ENCODE measurements at places on chromosomes 7 and 10. TPM values are rescaled to one million over a fixed set of nuclear protein-coding genes. Genes with fewer than 3 reads are reported as not detected.

Gene CACUL1
- polyA plus RNA-seq, result 4.6 TPM

Gene LEP
- 0.12 TPM for polyA plus RNA-seq

Gene XRCC2
- polyA plus RNA-seq, result 0.14 TPM

Gene ANXA8L1
- not detected for polyA plus RNA-seq

Gene RBP3
- polyA plus RNA-seq, result not detected

Gene GAD2
- not detected for polyA plus RNA-seq

Gene WASL
- polyA plus RNA-seq, result 23.3 TPM

Gene NUDT13
- polyA plus RNA-seq, result 1.8 TPM

Gene DNAH11
- 0.04 TPM for polyA plus RNA-seq

Gene FXYD4
- not detected for polyA plus RNA-seq

Gene RBM17
- 60.6 TPM for polyA plus RNA-seq

Gene CLCN1
- not detected for polyA plus RNA-seq

Gene AGAP6
- 3.2 TPM for polyA plus RNA-seq

- DNase-seq, result peak; percentile 79
Observed at GRCh38 chr7:191105-191980, 1.0 kb upstream of the FAM20C start.

GRCh38 chr10:91537614-91538383 is 95.1 kb downstream of the PPP1R3C start:
- no peak for DNase-seq

- no peak for DNase-seq
Observed at GRCh38 chr7:114901771-114902170, 20.1 kb upstream of the MDFIC start.

- DNase-seq, result no peak
Observed at GRCh38 chr7:42241424-42241823, 4.4 kb upstream of the GLI3 start.

- DNase-seq, result peak; percentile 74
Observed at GRCh38 chr7:138468244-138469123, 8.4 kb downstream of the TRIM24 start.

GRCh38 chr10:99234041-99234790 is 1.4 kb downstream of the HPSE2 start:
- peak; percentile 50 for DNase-seq

GRCh38 chr10:7515439-7515838 is 104.6 kb upstream of the SFMBT2 start:
- no peak for DNase-seq

DNA sequence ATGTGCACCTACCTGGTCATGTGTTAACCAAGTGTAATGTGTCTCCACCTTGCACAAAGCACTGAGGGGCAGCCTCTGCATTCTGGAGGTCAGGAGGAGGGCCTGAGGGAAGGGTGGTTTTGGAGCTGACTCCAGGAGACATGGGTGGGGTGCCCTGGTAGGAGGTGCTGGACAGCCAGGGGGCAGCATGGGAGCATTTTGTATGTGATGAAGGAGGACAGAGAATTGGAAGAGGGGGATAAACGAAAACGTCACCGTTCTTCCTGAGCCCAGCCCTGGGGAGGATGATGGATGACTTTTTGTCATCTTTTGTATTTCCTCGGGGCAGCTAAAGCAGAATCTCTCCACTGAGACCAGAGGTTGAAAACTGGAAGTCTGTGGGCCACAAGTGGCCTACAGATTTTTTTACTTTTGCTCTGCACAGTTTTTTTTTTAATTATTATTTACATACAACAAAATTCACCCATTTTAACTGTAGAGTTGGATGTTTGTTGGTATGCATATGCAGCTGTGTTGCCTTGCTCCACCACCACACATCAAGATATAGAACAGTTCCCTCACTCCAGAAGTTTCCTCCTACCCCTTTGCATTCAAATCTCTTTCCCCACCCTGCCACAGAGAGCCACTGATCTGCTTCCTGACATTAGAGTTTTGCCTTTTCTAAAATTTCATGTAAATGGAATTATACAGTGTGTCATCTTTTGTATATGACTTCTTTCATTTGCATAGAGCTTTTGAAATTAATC is 242.5 kb downstream of the VTI1A start:
- DNase-seq, result no peak

DNA sequence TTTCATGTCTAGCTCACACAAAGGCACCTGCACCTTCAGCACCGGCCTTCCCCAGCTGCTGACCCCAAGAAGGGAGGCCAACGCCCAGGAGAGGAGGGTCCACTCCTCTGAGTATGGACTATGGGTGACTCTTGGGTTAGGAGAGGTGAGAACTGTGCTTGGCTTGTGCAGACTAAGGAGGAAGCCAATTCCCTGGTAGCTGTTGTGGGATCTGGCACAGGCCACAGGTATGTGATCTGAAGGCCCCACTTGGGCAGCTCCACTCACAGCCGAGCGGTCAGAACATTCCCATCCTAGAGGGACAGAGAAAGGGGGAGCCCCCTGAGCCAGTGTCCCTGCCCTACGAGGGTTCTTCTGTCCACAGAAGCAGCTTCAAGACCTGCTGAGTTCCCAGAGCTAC is 52.8 kb upstream of the FIGNL1 start:
- DNase-seq, result peak; percentile 44

GRCh38 chr10:9895453-9895852 is 1122.2 kb upstream of the CELF2 start:
- no peak for DNase-seq

DNA sequence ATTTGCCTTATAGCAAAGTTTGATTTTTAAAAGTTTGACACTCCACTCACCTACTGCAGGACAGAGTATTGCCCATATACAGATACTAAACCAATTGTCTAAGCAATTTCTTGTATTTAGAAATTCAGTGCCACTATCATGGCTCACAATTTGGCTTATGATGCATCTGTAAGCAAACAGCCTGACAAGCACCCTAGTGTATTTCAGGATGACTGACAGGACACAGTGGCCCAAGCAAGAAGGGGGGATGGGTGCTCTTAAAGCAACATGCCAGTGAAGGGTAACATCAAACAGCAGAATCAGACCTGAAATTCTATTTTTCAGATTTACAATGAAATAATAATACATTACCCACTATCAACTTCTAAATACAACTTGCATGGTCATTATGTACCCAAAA is 30.5 kb downstream of the CTNNA3 start:
- peak; percentile 32 for DNase-seq

GRCh38 chr10:70930263-70931000 is 42.1 kb upstream of the PCBD1 start:
- no peak for DNase-seq

DNA sequence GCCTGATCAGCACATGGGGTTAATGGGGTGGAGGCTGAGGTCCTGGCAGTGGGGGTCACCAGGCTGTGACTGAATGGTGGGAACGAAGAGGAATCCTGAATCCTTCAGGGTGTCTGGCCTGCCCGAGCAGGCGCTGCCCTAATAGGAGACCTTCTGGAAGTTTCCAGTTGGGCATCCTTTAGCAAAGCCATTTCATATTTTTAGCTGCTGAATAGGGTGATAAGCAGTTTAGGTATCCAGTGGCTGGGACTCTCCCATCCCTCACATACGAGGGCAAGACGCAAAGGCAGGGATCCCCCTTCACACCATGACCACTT is 159.3 kb downstream of the SH3PXD2A start:
- DNase-seq, result no peak

- DNase-seq, result no peak
Observed at GRCh38 chr10:88831709-88832108, 19.9 kb downstream of the ANKRD22 start.

DNA sequence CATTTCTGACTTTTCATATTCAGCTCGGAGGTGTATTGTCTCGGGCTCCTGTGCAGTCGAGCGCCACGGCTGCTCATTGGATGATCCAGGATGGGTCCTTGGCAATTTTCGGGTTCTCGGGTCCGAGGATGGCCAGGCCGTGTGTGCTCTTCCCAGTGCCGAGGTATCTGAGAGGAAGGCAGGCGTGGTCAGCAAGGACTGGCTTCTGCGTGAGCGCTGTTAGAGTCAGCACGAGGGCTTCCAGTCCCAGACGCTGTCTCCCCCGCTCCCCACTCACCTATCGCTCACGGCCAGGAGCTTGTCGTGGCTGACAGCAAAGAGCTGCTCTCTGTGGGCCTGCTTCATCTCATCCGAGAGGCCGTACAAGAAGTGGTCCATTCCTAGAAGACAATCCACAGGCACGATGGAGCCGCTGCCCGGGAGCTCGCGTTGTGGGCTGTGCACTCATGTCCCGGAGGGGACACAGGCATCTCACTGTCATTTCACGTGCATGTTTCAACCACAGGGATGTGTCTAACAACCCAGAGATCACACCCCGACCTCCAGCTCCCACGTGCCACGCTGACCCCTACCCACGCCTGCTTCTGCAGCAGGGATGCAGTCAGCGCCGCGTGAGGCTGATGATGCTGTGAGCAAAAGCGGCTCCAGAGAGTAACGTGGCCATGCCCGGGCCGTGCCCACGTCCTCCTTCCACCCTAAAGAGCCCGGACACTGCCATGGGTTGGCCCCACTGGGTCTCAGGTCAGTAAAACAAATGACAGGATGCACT is 34.4 kb downstream of the PITRM1 start:
- DNase-seq, result no peak

- DNase-seq, result no peak
Observed at GRCh38 chr7:149267733-149268132, 5.7 kb downstream of the ZNF783 start.

DNA sequence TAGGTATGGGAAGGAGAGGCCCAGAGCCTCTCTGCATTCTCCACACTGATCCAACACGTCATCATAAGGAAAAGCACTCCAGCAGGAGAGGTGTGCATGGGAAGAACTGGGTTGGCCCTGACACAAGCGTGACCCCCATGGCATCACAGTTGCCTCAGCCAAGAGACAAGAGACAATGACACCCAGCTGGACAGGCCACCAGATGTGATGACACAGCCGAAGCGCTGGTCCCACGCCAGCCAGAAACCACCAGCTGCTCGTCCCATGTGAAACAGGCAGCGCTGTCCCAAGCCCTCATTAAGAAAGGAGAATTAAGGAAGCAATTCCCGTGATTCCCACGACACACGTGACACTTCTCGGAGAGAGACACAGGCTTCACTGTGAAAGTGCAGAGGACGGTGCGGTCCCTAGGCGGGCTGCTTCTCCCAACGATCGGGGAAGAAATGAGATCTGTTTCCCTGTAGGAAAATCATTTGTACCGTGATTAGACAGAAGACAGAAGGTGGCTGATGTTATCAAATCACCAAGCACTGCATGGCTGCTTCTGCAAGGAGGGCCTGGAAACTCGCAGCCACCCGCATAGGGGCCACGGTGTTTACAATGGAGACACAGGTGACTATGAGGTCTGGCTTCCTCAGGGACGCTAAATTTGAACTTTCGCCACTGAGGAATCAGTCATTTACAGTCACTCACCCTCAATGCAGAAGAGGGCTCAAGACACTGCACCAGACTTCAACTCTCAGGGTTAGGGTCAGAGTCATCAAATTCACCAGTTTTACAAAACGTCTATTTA is 74.5 kb downstream of the DIP2C start:
- DNase-seq, result no peak

DNA sequence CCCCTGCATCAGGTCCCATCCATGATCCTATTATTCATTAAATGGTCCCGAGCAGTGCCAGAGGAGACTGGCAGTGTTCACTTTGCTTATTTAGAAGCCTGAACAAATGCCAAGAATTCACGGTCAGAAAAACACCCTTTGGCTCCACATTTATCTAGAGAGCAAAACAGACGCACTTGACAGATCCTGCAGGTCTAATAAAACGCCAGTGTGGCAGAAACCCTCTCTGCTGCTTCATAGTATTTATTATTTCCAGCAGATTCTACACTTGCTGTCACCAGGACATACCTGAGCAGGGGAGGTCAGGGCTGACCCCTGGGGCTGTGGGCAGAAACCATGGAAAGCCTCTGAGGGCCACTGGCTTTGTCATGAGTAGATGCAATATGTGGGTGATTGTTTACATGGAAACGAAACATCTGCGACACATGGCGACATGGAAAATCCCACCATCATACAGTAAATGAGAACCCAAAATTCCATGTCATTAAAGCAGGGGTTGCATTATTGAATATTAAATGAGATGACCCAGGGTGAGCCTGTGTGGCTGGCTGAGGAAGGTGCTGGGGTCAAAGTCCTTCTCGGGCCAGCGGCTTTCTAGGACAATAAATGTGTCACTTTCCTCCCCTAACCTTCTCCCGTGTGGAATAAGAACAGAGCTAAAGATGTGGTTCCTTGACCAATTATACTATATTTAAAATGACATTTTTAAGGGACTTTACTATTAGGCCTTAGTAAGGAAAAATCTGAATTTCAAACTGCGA is 205.9 kb upstream of the SVIL start:
- no peak for DNase-seq

DNA sequence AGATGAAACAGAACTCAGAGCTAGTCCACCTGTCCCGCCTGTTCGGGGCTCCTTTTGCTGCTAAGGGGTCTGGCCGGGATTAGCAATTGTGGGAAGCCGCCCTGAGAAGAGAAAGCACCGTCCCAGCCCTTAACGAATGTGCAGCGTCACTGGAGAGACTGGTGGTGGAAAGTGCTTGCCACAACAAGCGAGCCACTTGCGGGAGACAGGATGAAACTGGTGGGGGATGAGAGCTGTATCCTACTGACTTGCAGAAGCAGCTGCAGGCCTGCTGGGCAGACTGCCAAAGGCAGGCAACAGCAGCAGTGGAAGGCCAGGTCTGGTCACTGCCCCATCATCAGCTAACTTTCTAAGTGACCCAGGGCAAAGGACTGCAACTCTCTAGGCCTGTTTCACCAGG is 95.4 kb downstream of the FAM53B start:
- peak; percentile 83 for DNase-seq

DNA sequence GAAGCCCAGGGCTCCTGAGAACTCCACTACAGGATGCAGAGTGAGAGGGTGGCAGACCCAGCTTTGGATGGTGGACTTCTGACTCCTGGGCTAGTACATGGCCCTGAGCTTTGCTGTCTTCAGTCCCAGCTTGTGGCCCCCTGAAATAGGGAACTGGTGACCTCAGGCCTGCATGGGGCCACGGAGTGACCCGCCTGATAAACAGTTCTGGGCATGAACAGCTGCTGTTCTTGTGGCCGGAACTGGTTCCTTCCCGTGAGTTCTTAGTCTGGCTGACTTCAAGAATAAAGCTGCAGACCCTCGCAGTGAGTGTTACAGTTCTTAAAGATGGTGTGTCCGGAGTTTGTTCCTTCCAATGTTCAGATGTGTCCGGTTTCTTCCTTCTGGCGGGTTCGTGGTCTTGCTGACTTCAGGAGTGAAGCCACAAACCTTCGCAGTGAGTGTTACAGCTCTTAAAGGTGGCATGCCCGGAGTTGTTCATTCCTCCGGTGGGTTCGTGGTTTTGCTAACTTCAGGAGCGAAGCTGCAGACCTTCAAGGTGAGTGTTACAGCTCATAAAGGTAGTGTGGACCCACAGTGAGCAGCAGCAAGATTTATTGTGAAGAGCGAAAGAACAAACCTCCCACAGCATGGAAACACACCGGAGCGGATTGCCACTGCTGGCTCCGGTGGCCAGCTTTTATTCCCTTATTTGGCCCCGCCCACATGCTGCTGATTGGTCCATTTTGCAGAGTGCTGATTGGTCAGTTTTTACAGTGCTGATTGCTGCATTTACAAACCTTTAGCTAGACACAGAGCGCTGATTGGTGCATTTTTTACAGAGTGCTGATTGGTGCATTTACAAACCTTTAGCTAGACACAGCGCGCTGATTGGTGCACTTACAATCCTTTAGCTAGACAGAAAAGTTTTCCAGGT is 268.0 kb downstream of the ZEB1 start:
- DNase-seq, result peak; percentile 42
